ENCODE measurements at places on chromosomes 4 and X.

DNA sequence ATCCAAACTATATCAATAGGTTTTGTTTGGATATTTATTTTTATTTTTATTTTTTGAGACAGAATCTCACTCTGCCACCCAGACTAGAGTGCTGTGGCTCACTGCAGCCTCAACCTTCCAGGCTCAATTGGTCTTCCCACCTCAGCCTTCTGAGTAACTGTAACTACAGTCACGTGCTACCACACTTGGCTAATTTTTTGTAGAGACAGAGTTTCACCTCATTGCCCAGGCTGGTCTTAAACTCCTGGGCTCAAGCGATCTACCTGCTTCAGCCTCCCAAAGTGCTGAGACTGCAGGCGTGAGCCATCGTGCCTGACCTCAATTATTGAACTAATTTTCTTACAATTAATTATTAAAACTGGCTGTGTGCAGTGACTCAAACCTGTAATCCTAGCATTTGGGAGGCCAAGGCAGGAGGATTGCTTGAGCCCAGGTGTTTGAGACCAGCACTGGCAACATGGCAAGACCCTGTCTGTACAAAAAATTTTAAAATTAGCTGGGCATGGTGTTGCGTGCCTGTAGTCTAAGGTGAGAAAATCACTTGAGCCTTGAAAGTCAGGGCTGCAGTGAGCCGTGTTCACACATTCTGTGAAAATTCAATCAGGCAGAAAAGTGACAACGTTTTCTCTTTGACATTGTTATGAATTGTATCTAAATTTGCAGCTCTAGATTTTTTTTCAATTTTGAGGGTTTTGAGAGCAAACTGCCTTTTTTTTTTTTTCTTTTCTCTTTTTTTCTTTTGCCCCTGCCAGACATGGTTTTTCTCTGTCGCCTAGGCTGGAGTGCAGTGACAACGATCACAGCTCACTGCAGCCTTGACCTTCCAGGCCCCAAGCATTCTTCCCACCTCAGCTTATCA lies 66.0 kb downstream of the UBE2K start:
- no peak for DNase-seq

- no peak for DNase-seq
Measured at GRCh38 chr4:80840396-80840795, 190.1 kb upstream of the BMP3 start.

DNA sequence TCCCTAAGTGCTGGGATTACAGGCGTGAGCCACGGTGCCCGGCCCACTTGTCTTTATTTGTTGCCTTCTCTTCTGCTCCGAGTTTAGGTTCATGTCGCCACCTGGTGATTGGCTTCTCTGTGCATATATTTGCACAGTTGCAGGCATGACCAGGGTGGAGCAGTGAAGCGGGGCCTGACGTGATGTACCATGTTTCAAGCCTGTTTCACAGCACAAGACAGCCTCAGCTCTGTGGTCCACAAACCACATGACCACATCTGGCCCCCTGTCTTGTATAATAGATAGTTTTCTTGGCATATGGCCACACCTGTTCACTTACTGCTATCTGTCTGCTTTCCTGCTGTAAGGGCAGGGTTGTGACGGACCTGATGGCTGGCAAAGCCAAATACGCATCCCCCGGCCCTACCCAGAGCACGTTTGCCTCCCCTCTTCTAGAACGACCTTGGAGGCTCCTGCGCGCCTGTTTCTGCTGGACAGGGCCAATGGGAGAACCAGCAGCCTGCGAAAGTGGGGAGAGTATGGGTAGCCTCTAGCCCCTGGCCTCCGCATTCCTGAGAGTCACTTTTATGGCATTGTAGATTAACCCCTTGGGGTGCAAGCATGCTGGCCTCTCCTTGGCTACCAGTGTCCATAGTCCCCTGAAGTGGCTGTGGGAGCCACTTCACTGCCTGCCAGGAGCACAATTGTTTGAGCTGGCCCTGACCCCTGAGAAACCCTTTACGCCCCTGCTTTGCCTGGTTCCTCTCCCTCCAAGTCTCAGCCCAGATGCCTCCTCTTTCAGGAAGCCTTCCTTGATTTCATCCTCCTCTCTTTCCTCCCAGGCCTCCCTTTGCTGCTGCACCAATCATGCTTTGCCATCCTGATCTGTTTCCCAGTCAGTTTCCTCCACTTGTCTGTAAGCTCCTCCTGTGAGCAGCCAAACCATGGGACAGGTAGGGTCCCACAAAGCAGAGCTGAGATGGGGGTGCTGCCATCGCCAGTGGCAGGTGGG lies 6.0 kb upstream of the SH3TC1 start:
- DNase-seq = no peak

DNA sequence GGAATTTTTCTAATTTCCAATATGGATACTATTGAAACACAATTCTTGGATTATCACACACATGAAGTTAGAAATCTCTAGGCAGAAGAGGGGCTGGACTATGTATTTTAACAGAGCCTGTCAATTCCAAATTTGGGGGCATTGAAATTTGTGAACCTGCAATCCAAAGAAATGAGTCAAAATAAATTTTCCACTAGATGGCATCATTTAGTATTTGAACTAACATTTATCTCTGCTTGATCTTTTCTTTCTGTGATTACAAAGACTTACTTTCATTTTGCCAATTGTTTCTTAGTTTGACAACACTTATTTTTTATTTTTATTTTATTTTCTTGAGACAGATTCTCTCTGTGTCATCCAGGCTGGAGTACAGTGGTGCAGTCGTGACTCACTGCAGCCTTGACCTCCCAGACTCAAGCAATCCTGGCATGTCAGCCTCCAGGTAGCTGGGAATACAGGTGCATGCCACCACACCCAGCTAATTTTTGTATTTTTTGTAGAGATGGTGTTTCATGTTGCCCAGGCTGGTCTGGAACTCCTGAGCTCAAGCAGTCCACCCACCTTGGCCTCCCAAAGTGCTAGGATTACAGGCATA lies 2.7 kb upstream of the PYURF start:
- no peak for DNase-seq

DNA sequence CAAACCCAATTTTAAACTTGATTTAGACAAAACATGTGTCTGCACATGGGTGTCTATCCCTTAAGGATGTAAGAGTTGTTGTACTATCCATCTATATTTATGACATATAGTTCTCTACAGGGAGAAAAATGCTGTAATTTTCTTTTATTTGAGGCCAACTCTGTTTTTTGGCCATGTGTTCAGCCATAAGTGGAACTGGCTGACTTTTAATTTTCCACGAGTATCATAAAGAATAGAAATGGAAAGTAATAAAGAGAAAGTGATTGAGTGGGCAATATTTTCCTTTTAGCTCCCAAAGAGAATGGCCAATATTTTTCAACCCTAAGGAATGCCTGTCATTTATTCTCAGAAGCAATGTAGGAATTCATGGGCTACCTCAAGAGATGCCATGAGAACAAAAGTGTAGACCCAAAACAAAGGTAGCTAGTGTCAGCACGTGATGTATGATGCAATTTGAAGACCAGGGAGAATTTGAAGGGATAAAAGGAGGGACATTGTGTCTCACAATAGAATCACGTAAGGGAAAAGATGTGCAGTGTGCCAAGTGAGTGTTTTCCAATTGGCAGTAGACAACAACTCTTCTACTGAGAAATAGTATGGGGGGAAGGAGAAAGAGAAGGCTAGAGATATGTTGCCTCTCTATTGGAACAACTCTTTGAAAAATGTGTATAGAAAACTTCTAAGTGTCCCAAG lies 27.8 kb upstream of the MXRA5 start:
- no peak for DNase-seq

DNA sequence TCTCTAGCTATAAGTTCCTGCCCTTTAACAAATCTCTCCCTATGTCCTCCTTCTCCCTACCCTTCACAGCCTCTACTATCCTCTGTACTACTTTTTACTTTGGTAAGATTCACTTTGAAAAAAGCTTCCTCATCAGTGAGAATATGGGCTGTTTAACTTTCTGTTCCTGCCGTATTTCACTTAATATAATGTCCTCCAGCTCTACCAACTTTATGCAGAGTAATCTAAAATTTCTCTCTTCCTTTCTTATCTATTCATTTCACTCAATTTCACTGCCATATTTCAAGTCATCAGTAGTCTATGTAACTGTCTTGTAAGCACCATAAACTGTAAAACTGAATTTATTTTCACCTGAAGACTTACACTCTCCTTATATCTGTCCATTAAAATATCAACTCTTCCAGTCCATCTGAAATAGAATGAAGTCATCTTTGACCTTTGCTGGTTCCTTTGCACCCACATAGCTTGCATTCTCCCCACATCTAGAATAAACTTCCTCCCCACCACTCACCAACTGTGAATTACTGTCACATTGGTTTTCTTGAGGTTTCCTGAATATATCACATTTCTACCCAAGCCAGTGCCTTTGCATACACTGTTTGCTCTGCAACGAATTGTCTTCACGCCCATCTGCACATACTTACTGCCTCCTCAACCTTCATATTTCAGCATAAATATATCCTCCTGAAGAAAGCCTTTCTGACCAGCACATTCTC lies 54.6 kb downstream of the ARAP2 start:
- no peak for DNase-seq

DNA sequence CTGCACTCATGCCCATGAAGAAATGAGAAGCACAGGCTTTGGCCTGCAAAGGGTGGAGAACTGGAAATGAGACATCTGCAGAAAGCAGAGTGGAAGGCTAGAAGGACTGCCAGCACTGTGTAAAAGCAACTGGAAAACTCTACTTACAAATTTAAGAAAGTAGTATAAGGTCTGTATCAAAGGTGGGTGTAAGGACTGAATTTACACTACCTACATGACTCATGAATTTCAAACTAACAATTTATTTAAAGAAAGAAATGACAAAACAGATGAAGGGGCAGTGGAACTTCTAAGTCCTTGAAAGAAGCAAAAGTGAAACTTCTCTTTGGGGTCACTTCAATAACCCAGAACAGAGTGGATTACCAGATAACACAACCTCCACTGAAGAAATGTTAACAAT lies 71.2 kb downstream of the SLC10A7 start:
- DNase-seq = no peak

DNA sequence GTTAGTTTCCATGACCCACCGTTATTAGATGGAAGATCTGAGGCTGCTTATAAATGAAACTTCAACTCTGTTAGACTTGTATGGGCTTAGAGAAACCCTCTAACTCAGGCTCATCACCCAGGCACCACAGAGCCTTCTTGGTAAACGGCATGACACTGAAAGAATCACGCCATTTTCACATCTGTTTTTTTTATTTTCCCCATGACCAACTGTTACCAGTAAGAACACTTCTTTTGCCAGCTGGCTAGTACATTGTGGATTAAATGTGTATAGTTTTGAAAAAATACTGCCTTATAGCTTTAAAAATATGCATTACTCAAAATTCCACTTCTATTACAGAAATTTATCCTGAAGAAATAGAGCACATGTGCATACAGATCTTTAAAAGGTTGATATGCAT lies 48.0 kb upstream of the APELA start:
- no peak for DNase-seq

- DNase-seq = no peak
Measured at GRCh38 chr4:101157415-101158133, 189.8 kb downstream of the PPP3CA start.

- DNase-seq = no peak
Measured at GRCh38 chrX:73799888-73800287, 236.9 kb downstream of the CHIC1 start.
